ENCODE measurements at places on chromosomes 3 and 15.

- no peak for DNase-seq
Observed at GRCh38 chr3:102081572-102082289, 232.4 kb downstream of the NFKBIZ start.

GRCh38 chr3:51637941-51638471 is 33.0 kb upstream of the TEX264 start:
- DNase-seq = peak; percentile 69

DNA sequence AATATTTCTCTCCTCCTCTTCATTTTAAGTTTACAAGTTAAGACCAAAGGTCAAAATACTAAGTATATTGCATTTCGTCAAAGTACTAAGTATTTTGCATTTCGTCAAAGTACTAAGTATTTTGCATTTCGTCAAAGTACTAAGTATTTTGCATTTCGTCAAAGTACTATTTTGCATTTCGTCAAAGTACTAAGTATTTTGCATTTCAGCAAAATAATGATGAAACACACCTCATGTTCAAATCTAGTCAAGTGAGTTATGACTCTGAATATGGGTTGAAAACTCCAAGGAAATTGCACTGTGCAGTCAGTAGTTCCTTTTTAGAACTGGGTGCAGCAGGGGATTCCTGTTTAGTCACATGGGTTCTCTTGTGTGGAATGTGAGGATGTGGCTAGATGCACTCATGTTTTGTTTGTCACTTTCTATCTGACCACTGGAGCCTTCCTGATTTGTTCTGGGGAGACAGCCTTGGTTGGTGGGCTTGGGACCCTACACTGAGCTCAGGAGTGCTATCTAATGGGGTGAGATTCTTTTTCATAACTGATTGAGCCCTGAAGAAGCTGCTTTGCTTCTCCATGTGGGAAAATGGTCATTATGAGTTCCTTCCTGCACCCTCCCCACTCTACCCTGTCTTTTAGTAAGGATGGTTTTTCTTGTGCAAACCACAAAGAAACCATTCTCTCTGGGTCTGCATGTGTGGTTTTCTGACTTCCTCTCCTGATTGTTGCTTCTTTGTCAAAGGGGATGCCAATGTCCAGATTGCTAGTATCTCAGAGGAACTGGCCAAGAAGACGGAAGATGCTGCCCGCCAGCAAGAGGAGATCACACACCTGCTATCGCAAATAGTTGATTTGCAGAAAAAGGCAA is 73.4 kb downstream of the CCK start:
- DNase-seq = peak; percentile 86

GRCh38 chr3:15108869-15109268 is 9.9 kb upstream of the RBSN start:
- DNase-seq = no peak

DNA sequence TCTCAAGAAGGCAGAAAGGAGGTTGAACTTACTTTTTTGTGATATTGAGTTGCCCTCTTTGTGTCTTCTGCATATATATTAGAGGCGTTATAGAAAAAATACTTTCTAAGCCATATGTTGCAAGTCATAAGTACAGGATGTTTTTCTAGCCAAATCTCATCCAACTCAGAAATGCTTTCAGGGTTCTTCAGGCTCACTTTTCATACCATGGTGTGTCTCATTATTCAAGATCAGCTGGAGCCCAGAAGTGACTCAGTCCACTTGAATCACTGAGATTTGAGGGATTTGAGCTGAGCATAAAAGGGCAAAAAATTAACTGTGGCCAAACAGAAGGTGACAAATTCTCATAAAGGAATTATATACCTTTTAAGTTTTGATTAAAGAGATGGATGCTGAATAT is 157.3 kb downstream of the WNT5A start:
- DNase-seq = no peak

DNA sequence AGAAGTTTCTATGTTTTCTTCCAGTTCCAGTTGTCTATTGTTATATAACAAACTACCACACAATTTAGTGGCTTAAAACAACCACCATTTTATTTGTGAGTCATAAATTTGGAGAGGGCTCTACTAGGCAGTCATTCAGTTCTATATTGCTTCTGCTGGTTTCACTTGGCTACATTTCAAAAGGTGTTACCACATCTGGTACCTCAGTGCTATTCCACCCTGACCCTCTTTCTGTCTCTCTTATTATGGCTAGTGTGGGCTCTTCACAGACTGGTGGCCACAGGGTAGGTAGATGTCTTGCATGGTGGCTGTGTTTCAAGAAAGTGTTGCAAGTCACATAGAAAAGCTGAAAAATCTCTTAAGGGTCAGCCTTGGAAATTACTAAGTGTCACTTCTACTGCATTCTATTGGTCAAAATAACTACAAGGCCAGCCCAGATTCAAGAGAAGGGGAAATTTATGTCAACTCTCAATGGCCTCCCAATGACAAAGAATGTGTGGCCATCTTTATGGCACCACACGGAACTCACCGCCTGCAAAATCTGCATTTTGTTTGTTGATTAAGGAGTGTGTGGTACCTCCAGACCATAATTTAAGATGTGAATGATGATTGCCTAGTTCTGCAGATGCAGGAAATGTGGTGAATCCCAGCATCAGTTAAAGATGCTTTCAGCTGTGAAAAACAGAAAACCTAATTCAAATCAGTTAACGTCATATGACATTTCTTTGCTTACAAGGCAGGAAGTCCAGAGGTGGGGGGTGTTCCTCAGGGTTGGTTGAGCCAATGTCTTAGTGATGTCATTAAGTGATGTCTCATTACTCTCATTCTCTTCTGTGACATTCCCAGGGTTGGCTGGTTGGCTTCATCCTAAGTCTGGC is 105.8 kb upstream of the RASGRP1 start:
- DNase-seq = peak; percentile 76

DNA sequence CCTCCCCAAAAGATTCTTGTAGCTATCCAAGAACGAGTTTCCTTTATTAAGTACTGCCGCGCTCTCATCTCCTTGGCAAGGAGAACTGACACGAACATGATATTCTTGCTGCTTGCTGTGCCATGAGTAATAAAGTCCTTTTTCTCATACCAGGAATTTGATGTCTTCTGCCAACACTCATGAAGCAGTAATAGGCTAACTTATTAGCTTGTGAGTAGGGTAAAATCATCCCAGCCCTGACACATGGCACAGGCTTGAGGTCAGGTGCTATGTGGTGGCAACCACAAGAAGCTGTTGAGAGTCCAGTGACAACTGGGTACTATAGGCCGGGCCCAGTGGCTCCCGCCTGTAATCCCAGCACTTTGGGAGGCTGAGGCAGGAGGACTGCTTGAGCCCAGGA is 22.7 kb upstream of the UBXN7 start:
- DNase-seq = no peak

- peak; percentile 87 for DNase-seq
Observed at GRCh38 chr3:52685285-52685708, 416 bp downstream of the PBRM1 start.

DNA sequence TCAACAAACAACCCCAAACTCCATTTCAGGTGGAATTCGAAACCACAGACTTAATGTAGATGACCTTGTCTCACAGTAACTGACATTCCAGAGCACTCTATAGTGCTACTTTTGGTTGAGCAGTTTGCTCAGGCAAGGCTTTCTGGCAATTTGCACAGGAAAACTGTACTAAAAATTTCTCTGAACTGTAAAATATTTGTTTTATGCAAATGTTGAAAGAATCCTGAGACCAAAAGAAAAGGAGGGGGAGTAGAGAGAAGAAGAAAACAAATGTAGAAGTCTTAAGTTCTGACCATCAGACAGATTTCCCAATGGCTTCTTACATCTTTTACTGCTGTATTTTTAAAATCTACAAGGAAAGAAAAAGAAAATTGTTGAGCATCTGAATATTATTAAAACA is 53.5 kb downstream of the DTWD1 start:
- no peak for DNase-seq

- DNase-seq = peak; percentile 78
Observed at GRCh38 chr3:32177702-32178198, 60.7 kb upstream of the CMTM8 start.

GRCh38 chr3:187292631-187293515 is 1.3 kb upstream of the MASP1 start:
- no peak for DNase-seq

GRCh38 chr3:13504161-13504831 is 24.2 kb downstream of the HDAC11 start:
- no peak for DNase-seq

DNA sequence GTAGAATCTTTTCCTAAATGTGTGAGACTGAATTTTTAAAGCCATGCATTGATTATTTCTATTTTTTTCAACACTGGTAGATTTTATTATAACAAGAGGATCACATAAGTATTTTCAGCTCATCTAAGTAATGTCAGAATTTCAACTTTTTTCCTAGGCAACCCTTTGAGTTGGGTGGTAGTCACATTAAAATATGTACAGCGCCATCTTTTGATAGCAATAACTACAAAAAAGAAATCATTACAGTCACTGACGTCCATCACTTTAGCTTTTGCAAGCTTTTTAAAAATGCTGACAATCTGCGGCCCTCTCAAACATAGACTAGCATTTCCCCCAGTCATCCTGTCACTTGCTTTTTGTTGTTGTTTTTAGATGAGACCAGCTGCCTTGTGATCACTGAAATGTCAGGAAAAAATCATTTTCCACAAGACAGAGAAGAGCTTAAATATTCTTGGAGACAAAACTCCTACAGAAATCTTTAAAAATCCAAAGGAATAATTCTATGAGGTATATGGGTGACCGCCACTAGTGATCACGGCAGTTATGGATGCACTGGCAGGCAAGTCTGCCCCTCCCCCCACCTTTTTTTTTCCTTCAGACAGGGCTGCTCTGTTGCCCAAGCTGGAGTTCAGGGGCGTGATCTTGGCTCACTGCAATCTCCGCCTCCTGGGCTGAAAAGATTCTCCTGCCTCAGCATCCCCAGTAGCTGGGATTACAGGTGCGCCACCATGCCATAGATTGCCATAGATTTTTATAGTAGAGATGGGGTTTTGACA is 384.0 kb upstream of the KCNMB2 start:
- no peak for DNase-seq

- DNase-seq = no peak
Observed at GRCh38 chr3:69985266-69985665, 14.3 kb upstream of the SAMMSON start.

DNA sequence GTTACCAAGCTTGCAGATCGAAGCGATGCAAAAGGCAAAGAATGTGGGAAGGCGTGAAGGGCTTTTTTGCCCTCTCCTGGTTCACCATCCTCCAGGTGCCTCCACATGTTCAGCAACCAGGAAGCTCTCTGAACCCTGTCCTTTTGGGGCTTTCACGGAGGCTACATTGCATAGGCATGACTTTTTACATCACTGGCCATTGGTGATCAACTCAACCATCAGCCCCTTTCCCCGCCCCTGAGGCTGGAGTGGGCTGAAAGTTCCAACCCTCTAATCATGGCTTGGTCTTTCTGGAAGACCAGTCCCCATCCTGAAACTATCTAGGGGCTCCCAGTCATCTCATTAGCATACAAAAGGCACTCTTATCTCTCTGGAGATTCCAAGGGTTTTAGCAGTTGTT is 52.6 kb downstream of the UACA start:
- DNase-seq = no peak

- peak; percentile 58 for DNase-seq
Observed at GRCh38 chr15:92788196-92788595, 111.9 kb upstream of the CHD2 start.

GRCh38 chr3:141402476-141403171 is 34.3 kb downstream of the ZBTB38 start:
- peak; percentile 53 for DNase-seq

DNA sequence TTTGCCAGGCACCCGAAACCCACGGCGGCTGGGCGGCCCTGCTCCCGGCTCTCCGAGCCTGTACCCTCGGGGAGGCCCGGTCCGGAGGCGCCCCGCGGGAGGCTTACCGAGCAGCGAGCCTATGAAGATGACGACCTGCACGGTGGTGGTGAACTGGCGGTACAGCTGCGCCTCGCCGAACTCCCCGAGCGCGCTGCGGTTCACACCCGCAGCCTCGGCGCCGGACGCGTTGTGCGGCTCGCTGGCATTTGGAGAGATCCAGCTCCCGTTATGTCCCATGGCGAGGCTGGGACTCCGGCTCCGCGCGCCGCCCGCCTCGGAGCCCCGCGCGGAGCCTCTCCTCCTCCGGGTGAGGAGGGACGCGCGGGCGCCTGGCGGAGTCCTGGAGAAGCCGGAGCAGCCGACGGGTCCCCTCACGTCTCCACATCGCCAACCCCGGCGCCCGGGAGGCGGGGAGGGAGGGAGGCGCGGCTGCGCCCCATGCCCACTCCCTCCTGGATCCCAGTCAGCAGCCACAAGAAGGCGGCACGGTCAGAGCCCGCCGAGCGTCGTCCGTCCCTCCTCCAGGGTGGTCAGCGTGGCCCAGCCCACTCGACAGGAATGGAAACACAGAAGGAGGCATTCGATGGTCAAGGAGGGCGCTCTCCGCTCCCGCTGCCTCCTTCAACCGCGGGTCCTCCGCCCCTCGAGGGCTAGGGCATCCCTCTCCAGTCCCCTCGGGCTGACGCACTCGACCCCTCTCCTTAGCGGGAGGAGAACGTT is at the start of gene GPR176:
Gene GPR176, minus strand, starts transcription at position 519 of the 762 bp plus-strand sequence. Its CDS starts 240 bp downstream, at position 279.
- no peak for DNase-seq

DNA sequence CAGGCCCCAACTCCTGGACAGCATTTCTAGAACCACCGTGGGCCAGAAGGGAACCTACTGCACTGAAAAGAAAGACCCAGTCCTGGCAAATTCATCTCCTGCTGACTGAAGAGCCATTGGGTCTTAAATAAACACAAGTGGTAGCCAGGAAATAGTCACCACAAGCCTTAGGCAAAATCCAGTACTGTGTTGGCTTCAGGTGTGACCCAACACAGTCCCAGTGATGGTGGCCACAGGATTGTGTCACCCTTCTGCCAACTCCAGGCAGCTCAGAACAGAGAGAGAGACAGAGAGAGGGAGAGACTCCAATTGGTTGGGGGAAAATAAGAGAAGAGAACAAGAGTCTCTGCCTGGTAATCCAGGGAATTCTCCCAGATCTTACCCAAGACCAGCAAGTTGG is 23.1 kb downstream of the NEDD4 start:
- no peak for DNase-seq

- DNase-seq = no peak
Observed at GRCh38 chr15:67322481-67322880, 67.9 kb downstream of the IQCH start.

DNA sequence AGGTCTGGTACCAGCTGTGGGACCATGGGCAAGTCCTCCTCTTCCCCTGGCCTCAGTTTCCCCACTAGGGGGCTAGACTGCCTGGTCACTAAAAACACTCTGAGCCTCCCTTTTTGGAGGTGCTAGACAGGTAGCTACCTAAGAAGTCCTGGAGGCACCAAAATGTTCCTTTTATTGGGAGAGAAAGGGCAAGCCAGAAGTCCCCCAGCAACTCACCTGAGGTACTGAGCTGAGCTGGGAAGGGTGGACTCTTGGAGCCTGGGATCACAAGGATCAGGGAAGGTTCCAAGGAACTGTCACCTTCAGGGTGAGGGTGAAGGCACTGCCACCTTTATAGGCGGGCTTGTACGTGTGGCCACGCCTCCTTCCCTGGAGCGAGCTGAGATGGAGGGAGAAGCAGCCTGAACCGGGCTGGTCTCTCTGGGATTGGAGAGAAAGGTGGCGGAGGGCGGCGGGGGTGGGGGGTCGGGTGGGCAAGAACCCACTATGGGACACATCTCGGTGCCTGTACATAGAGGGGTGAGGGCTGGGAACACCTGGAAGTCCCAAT is at the start of gene CYP1A1:
Gene CYP1A1, minus strand, starts transcription at position 304 of the 550 bp plus-strand sequence. CDS start 2,431 bp downstream, outside the sequence.
- no peak for DNase-seq

Data from suppressor macrophage treated with lipopolysaccharide for 1 hour (primary cell).